ENCODE measurements at places on chromosomes 11 and 22.

- DNase-seq: no peak
Observed at GRCh38 chr11:106461148-106461691, 383.8 kb downstream of the AASDHPPT start.

GRCh38 chr22:44522526-44523170 lies 24.6 kb upstream of the RTL6 start:
- no peak for DNase-seq

- DNase-seq: no peak
Observed at GRCh38 chr11:104624021-104624420, 274.2 kb downstream of the CASP12 start.

DNA sequence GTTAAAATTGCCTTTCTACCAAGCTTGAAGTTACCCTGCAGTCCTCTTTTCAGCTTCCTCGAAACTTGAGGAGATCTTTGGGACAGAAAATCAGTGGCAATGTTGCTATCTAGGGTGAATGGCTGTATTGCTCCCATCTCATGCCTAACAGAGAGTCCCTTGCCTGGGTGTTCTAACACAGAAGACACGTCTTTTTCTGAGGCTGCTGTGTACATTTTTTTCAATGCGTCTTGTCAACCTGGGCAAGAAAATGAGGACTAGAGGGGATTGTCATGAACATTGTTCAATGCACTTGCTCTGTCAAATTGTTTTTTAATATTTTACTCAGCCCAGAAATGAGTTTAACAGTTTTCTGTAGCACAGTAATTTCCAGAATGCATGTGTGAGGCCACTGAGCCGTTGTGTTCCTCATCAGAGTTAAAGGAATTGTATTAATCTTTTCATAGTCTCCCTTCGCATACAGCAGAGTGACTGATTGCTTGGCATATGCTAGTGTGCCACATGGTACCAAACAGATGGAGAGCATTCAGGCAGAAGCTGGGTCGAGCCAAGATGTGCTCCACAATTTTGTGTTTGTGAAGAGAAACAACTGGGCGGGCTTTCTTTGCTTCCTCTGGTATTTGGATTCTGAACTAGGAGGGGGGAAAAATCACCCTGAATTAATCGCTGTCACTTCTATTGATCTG lies 86.0 kb downstream of the CASP12 start:
- no peak for DNase-seq

DNA sequence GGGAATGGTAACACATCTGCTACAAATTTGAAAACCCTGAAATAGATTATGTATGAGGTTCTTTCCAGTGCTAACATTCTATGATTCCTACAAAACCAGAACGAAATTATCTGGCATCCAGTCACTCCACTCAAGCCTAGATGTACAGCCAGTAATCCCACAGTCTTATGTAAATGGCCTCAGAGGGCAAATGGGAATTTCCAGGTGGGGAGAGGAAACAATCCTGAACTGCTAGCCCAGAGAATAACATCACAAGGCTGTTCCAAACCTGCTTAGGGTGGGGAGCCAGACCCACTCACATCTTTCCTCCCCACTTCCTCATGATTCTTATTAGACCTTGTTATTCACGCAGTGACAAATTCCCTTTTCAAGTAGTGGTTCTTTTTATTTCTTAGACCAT lies 3.5 kb downstream of the FIBIN start:
- no peak for DNase-seq
